Stimulated activated CD8-positive, alpha-beta memory T cell treated with anti-CD3 and anti-CD28 coated beads, Interleukin-2, amount 100 ng/mL, for 48 hours (primary cell): ENCODE measurements at places on chromosomes 12 and 14.
A peak's percentile ranks its signal among the peaks of the same experiment; 100 is the strongest.

DNA sequence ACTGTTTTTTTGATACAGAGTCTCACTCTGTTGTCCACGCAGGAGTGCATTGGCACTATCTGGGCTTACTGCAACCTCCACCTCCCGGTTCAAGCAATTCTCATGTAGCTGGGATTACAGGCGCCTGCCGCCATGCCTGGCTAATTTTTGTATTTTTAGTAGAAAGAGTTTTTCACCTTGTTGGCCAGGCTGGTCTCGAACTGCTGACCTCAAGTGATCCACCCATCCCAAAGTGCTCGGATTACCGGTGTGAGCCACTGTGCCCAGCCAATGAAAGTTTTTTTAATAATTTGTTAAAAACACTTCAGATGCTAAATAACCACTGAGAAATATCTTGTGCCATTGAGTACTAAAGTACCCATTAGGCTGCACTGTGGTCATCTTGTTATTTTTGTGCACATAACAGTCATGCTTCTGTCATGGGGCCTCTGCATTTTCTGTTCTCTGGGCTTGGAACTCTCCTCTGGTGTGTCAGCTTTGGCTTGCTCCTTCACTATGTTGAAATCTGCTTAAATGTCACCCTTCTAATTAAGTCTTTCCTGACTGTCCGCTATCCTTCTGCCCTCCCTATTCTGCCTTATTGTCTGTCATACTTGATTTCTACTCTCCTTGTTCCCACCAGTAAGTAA lies 105.1 kb downstream of the KTN1 start:
- DNase-seq = no peak

- DNase-seq = no peak
Observed at GRCh38 chr14:32620303-32620702, 291.2 kb downstream of the AKAP6 start.

GRCh38 chr12:116456330-116457082 lies 102.7 kb upstream of the MAP1LC3B2 start:
- DNase-seq = no peak

- no peak for DNase-seq
Observed at GRCh38 chr14:94132285-94132887, 3.0 kb upstream of the IFI27L2 start.

DNA sequence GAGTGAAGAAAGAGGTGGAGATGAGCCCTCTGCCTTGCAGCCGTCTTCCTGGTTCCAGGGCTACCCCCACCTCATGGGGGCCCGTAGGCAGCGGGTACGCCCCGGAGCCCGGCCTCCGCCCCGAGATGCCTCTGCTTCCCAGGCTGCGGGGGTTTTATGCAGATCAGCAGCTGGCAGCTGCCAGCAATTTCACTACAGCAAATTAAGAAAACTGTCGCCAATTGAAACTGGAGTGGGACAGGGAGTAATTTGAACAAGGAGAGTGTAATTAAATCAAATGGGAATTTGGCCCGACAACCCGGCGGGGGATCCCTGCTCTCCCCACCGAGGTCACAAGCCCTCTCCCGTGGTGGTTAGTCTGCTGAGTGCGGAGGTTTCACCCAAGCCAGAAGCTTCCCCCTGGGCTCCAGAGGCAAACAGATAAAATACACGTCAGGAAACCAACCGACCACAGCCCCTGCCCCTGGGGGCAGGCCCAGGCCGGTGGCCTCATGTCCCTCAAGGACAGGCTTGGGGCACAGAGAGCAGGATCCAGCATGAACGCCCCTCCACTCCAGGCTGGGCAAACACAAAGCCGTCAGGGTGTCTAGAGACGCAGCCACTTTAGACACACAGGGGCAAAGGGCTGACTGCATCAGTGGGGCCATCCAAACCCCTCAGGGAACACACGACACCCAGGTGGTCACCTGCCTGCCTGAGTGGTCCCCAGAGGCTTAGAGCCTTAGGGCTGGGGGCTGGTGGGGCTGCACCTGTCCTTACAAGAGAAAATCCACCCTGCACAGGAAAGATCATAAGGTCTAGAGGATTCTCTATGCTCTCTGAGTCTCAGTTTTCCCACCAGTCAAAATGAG lies 53.8 kb downstream of the TESC start:
- DNase-seq = no peak

GRCh38 chr12:108612788-108613282 lies 15.0 kb upstream of the TMEM119 start:
- no peak for DNase-seq

- DNase-seq = no peak
Observed at GRCh38 chr14:104654119-104654518, 35.3 kb upstream of the INF2 start.

GRCh38 chr12:1398673-1399072 lies 195.7 kb downstream of the FBXL14 start:
- DNase-seq = no peak

DNA sequence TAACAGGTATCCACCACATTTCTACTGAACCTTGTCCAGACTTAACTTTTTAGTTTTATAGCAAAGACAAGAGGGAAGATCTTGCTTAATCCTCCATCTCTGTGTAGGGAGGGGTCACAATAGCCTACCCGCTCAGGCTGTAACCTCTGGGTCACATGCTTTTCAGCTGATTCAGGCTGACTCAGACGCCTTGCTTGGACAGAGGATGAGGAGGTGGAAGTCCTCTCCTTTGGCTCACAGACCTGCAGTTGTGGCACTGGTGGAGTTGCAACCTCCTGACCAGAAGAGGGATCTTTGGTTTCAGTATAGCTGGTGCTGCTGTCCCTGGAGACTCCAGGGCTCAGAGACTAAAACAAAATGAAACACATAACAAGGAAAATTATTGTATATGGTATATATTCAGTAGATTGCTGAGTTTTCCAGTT lies 16.2 kb downstream of the ACIN1 start:
- no peak for DNase-seq

GRCh38 chr14:101849640-101850039 lies 88.1 kb downstream of the PPP2R5C start:
- no peak for DNase-seq

GRCh38 chr14:75200451-75200850 lies 24.0 kb upstream of the TMED10 start:
- DNase-seq = no peak

DNA sequence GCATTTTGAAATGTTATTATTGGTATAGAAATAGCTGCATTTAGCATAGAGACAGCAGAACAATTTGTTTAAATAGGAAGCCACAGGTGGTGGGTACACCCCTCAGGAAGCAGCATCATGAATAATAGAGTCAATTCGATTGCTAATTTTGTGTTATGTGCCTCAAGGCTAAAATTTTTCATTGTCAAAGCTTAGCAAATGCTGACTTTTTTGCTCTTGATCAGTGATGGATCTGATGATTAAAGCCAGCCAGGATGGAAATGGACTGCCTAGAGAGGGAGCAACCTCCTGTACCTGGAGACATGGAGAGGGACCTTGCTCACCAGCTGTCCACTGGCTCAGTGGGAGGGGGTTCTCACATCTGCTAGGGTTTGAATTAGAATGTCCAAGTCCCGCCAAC lies 4.5 kb upstream of the KRT8 start:
- DNase-seq = no peak

- no peak for DNase-seq
Observed at GRCh38 chr14:58813745-58814144, 176.0 kb downstream of the DACT1 start.

DNA sequence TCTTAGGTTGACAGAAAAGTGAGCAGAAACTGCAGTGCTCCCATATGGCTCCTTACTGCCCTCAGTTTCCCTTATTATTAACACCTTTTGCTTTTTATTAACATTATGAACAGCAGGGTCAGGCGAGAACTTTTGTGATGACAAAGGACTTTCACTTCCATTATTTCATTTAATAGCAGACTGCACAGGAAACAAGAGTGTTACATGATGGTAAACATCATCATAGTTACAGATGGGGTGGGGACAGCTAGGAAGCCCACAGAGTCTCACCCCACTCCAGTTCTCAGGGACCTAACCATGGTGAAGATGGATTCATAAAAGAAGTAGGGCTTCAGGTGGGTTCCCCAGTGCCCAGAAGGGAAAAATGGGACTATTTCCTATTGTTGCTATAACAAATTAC lies 110.1 kb upstream of the PELI2 start:
- no peak for DNase-seq

DNA sequence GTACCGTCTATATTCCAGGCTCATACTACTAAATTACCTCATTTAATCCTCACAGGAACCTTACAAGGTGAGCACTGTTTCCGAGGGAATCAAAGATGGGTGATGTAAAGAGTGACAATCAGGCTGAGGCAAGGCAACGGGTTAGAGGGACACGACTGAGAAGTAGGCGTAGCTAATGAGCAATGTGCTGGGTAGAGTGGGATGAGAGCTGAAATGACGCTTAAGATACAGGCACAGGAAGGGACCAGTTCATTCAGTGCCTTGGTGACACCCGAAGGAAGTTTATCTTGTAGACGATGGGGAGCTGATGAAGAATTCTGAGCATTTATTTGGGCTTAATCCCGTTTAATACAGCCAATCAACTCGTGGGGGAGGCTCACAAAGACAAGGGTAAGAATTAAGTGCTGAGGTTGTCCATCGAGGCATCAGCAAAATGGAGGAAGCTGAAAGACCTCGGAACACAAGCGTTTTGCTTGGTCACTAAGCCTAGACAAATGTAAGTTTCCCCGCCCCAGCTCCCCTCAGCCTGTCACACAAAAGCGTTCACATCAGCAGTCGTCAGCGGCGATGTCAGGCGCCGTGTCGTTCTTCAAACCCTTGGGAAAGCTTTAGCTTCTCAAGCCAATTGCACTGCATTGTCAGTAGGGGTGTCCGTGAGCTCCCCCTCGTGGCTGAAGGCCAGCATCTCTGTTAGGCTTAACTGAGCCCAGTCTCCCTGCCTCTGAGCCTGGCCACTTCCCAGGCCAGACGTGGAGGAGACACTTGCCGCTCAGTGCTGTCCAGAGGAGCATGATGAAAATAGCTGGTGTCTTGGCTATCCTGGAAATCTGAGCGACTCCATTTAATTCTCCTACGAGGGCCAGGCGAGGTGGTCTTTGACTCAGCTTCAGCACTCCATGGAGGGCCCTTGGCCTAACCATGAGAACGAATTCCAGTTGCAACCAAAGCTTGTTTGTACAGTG lies 288.5 kb upstream of the G2E3 start:
- DNase-seq = peak; percentile 49

DNA sequence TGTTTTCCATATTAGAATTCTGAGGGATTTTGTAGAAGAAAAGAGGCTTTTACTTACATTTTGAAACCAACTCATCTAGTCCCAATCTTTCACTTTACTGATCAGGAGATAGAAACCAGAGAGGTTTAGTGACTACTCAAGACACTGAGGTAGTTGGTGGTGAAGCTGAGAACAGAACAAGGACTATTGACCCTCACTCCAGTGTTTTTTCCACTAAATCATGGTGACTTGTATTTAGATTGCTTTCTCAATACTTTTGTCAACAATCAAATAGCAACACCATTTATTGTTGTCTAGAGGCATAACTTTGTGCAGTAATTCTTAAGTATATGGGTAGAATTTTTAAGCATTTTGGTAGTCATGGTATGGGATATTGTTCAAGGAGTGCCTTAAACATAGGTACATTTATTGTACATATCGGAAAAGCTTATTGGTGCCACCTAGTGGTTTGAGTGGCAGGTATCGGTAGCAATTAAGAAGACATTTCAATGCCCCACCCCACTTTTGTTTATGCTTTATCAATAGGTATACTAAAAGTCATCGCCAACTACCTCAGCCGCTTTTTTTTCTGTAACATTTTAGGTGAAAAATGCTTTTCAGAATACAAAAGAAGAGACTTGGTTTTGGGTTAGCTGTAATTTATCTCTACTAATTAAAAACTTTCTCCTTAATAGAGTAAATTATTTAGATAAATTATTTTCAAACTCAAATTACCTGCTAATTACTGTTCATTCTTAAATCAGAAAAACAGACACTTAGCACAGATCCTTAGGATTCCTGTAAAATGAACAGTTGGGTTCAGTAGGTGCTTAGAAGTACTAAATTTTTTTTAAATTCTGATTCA lies 47.3 kb upstream of the PAWR start:
- peak; percentile 2 for DNase-seq

DNA sequence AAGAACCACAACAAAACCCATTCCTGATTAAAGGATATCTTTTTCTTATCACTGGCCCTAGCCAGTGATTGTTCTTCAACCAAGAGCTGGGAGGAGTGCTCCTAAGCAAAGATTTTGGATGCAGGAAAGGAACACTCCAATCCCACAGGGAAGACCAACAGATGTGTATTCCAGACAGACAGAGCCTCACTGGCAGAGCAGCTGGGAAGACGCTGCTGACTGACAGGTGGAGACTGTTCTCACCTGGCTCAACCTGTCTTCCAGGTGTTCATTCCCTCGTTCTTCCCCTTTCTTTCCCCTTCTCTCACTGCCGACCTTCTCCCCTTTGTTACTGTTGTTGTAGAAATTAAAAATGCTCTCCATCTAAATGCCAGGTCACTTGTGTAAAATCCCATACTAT lies 89.7 kb upstream of the CCDC198 start:
- no peak for DNase-seq

GRCh38 chr14:100213587-100213955 lies 25.4 kb upstream of the YY1 start:
- DNase-seq = no peak
